GM23338 (cell line): ENCODE measurements at places on chromosomes 2 and 18.

GRCh38 chr18:58928386-58928785 is 63.7 kb downstream of the ZNF532 start:
- no peak for DNase-seq

- no peak for DNase-seq
Measured at GRCh38 chr2:64649013-64649484, 4.7 kb downstream of the SERTAD2 start.

- DNase-seq: peak; percentile 39
Measured at GRCh38 chr2:161570424-161571050, 53.7 kb upstream of the SLC4A10 start.

GRCh38 chr18:79631761-79632446 is 47.7 kb upstream of the CTDP1 start:
- DNase-seq: no peak

- no peak for DNase-seq
Measured at GRCh38 chr2:203934041-203934492, 2.5 kb upstream of the ICOS start.

- DNase-seq: peak; percentile 75
Measured at GRCh38 chr2:11784747-11785610, 38.5 kb downstream of the LPIN1 start.

- DNase-seq: no peak
Measured at GRCh38 chr18:62729487-62730386, 14.4 kb downstream of the PHLPP1 start.

DNA sequence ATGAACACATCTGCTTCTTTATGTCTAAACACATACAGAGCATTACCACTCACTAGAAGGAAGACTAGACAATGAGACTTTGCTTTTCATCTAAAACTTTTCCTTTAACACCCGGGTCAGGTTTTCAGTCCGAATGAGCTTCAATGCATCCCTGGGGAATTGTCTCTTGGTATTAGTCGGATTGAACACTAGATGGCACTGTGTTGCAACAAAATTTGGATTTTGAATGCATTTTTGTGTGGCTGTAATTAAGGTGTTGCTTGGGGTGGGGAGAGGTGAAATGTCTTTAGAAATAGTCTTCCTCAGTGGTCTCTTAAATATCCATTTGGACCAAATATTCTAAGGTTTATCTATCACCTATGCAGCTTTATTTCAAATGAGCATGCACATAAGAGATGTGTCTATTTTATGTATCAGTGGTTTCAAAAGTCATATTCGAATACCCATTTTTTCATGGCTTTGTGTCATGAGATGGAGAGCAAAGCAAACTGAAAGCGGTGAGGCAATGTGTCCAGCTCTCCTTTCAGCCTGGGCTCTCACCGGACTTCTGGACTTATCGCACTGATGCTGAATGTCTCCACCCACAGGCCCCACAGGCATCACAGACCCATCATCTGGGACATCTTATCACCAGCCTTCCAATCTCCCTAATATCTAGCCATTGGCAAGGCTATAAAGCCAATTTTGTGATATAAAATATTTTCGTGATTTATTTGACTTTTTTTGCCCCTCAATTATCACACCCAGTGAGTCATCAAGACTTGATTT is 510.3 kb downstream of the RNF144A start:
- DNase-seq: peak; percentile 90

GRCh38 chr2:70895998-70896764 is 39.5 kb upstream of the ATP6V1B1 start:
- no peak for DNase-seq

GRCh38 chr2:215367662-215368492 is 56.0 kb downstream of the ATIC start:
- DNase-seq: no peak

DNA sequence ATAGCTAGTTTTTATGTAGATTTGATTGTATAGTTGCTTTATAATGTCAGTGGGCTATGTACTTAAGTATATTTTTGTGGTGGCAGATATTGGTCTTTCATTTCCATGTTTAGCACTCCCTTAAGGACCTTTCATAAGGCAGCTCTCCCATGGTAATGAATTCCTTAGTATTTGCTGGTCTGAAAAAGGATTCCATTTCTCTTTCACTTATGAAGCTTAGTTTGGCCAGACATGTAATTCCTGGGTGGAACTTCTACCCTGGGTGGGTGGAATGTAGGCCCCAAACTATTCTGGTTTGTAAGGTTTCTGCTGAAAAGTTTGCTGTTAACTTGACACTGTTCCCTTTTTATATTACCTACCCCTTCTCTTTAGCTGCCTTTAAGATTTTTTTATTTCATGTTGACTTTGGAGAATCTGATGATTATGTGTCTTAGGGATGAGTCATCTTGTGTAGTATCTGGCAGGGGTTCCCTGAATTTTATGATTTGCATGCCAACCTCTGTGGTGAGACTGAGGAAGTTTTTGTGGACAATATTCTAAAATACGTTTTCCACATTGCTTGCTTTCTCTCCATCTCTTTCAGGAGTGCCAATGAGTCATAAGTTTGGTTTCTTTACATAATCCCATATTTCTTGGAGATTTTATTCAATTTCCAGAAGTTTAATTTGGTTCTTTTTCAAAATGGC is 65.4 kb upstream of the VRK2 start:
- DNase-seq: no peak

GRCh38 chr2:8892111-8892510 is 54.7 kb upstream of the KIDINS220 start:
- no peak for DNase-seq

DNA sequence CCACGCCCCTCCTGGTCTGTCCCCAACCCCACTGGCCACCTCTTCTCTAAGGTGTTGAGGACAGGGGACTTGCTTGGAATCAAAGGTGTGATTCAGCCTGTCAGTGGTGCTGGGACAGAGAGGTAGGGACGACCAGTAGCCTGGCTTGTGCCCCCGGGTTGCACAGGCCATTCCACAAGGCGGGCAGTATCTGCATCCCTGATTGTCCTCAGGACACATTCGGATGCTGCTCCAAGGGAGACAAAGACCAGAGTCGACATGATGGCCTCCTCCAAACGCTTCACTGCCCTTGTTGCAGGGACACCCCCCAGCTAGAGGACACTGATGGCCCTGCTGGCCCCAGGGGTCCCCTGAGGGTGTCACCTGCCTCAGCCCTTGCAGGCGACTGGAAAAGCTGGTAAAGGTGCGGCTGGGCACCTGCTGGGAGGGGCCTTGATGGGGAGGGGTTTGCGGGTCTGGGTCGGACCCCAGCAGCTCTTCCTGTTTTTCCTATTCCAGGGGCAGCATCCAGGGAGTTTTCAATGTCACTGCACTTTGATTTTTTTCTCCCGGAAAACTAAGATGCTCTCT is 98.0 kb downstream of the PTGR3 start:
- no peak for DNase-seq

DNA sequence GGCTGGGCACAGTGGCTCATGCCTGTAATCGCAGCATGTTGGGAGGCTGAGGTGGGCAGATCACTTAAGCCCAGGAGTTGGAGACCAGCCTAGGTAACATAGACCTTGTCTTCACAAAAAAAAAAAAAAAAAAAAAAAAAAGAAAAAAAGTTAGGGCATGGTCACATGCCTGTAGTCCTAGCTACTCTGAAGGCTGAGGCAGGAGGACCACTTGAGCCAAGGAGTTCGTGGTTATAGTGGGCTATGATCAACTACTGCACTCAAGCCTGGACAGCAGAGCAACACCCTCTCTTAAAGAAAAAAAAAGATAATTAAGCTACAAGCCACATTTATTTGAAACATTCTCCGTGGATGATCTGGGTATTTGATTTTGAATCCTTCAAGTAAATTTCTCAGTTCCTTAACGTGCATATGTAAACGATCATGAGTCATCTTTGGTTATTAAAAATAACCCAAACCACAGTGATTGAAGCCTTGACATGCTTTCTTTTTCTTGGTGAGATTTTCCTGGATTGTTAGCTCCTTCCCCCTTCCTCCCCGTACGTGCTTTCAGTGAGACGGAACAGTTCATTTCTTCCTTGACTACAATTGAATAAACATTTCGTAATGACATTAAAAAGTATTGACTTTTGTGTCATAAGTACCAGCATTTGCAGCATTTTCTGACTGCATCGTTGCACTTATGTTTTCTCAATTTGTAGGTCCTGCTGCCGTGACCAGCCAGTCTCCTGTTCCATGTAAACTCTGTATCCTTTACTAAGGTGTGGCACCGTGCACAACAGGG is 20.3 kb downstream of the RMC1 start:
- no peak for DNase-seq

- DNase-seq: no peak
Measured at GRCh38 chr18:53795610-53796009, 428.9 kb downstream of the MBD2 start.

- DNase-seq: no peak
Measured at GRCh38 chr2:48515513-48515985, 14.4 kb upstream of the STON1 start.

DNA sequence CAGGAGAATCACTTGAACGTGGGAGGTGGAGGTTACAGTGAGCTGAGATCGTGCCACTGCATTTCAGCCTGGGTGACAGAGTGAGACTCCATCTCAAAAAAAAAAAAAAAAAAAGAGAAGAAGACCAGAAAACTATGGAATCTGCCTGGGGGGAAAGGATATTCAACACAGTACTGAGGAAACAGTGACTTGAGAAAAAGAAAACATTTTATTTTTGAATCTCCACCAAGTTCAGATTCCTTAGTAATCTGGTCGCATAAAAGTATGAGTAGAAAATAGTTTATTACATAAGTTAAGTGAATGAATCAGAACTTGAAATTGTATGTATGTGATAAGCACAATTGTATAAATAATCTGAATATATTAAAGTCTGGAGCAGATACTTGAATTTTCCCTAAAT is 13.0 kb upstream of the HAT1 start:
- no peak for DNase-seq

- no peak for DNase-seq
Measured at GRCh38 chr2:375270-375955, 87.5 kb upstream of the ALKAL2 start.

DNA sequence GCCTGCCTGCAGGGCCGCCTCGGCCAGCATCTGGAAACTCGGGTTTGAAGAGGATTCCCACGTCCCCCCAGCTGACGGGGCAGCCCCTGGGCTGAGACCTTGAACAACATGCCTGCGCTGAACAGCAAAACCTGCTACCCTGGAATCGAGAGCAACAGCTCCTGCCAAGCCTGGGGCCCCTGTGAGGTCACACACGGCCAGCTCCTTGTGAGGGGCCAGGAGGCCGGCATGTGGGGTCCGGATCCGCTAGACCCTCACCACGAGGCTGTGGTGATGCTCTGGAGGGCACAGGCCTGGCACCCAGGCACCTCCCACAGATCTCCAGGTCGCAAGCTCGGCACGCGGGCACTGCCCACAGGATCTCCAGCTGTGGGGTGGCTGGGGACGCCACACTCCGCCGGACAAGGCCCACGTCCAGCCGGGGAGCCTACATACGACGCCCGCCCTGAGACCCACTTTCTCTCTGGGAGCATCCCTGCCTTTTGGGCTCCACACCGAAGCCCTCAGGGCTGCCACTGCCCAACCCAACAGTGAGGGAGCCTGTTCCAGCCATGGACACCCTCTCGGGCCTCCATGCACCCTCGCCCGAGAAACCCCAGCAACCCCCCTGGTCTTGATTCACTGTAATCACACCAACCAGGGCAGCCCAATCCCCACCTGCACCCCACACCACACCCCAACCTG is 34.1 kb downstream of the SLC66A2 start:
- DNase-seq: no peak

DNA sequence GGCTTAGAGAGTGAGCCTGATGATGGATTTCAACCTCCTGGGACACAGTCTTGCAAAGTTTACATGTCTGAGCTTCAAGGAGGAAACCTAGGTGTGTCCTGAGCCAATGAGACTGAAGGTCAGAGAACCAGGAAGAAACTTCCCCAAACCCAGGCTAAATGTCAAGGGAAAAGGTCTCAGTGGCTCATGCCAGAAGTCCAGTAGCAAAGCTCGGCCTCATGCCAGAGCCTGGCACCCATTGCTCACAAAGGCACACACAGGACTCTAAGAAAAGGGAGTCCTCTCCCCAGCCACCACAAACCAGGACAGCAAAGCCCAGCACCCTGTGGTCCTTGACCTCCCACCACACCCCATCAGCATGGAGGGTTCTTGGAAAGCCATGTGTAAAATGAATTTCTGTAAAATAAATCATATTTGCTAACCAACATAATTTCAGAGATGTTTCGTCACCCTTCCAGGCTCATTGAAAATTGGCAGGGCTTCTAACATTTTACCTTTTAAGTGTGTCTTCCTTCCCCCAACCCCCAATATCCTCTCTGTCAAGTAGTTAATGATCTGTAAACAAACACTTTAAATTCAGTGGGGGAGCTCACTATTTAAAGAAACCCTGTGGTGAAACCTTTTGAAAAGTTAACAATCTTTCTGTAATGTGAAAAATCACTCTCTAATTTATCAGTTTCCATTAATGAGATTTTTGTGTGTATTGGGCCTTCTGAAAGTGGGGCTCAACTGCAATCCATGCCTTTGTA is 77.1 kb downstream of the BCL11A start:
- peak; percentile 62 for DNase-seq

DNA sequence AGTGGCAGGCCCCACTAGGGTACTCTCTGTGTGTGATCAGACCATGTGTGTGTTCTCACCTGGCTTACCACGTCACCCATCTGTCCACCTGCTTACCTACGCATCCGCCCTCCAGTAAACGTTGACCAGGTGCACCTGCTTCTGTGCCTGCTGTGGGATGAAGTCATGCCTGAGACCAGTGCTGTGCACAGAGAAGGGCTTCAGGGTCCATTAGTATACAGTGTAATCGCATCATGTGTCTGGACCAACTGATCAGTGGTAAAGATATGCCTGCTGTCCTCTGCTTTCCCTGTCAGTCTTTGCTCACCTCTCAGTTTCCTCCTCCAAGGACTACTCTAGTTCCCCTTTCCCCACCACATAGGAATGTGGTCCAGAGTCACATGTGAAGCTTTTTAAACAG is 109.3 kb downstream of the FHOD3 start:
- no peak for DNase-seq

DNA sequence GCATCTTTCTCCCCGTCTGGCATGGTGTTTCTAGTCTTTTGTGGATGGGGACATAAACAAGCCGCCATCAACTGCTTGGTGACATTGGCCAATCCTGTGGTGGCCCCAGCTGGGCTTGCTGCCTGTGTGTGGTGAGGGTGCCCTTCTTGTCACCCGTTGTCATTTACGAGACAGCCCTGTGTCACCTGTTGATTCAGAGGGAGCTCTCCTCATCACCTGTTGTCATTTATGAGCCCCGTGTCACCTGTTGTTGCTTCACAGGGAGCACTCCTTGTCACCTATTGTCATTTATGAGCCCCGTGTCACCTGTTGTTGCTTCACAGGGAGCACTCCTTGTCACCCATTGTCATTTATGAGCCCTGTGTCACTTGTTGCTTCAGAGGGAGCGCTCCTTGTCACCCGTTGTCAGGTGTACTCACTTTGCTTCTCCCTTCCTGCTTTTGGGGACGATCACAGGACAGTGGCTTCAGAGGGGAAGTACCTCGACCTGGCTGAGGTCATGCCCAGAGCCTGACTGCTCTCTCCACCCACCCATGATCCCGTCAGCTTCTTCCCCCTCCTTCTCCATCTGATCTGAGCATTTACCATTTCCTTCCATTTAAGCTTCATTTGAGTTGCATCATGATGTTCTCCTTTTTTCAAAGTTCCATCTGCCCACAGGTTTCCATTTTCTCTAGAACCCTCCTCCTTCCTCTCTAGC is 29.1 kb downstream of the HPCAL1 start:
- no peak for DNase-seq
